Activated naive CD4-positive, alpha-beta T cell (primary cell): ENCODE measurements at places on chromosomes 6 and 20.

GRCh38 chr20:19466206-19466928, 253.9 kb downstream of the SLC24A3 start:
- no peak for DNase-seq

GRCh38 chr20:38275815-38276550, 15.4 kb upstream of the KIAA1755 start:
- no peak for DNase-seq

DNA sequence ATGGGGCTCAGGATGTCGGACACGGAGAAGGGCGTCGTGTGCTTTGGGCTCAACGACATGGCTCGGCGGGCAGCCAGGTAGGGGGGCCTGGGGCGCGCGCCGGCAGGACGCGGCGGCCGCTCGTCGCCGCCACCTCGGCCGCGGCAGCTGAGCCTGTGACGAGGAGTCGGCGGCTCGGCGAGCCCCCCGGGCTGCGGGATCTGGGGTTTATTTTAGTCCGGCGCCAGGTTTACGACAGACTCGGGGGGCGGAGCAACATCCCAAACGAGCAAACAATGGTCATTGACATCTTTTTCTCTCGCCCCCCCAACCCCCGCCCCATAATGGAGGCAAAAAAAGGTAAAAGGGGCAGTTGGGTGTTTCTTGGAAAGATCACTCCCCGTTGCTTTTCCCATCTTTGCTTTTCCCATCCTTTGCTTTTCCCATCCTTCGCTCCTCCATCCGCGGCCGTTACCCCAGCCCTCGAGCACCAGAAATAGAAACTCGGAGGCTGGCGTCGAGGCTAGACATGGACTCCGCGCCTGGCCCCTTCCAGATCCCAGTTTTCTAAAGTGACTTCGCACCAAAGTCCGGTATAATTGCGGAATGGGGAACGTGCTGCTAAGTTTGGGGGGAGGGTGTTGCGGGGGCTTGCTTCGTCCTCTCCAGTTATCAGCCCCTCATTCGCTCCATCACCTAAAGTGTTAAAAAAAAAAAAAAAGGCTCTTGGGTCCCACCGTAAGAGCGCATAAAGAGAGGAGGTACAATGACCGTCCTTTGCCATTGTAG, at the start of gene NKX2-4:
Gene NKX2-4, minus strand, starts transcription at position 186 of the 768 bp plus-strand sequence. Its CDS starts 127 bp downstream, at position 59.
- DNase-seq = no peak

DNA sequence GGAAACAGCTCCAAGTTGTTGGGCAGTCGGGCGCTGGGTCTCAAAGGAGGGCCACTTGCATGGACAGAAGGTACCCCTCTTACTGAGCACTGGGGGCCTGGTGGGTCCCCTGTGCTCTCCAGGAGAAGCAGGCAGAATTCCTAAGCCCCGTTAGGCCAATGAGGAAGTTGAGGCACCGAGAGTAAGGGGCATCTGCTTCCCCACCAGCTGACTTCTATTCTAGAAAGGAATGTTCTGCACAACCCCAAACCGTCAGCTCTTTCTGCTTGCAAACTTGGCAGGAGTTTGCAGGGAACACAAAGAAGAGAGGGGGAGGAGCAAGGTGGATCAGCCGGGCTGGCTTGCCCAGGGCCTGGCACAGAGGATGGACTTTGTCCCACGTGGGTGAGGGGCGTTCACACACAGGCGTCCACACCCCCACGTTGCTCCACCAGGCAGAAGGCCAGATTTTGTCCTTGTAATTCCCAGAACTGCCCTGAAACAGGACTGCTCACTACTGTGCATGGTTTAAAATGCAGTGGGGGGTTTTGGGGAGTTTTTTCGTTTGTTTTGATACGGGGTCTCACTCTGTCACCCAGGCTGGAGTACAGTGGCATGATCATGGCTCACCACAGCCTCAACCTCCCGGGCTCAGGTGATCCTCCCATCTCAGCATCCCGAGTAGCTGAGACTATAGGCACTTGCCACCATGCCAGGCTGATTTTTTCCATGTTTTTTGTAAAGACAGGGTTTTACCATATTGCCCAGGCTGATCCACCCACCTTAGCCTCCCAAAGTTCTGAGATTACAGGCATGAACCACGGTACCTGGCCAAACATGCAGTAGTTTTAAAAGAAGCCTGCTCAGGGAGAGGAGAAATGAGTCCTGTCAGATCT, 93.3 kb downstream of the SNX5 start:
- no peak for DNase-seq

DNA sequence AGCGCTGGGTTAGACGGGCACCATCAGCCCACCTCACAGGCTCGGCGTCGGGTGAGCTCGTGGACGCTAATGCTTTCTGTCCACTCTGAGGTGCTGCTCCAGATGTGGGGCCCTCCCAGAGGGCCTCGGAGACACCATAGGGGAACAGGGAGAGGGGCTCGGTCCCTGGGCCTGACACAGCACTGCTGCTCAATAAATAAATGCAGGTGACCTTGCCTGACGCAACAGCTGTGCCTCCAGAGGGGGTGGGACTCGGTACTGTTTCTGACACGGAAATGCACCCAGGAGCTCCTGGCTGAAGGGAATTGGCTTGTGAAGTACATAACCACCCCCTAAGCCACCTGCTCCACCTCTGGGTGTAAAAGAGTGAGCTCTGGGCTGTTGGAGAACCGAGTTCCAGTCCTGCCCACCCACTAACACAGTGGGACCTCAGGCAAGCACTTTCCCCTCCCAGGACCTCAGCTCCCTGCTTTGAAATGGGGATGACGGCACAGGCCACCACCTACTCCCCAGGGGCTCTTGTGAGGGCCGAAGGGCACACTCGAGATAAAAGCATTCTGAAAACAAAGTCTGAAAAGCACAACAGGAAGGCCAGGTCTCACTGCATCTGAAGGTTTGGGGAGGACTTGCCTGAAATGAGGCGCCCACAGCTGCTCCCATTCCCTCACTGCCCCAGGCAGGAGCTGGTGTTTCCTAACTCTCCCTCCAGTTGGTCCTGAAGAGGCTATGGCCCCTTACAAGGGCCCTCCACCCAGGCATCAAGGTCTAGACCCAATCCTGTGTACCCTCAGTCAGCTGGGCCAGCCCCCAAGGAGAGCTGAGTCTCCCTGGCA, 6.7 kb downstream of the KCNK15 start:
- DNase-seq = no peak

GRCh38 chr6:5746053-5746758, 260.5 kb downstream of the NRN1 start:
- DNase-seq = no peak

GRCh38 chr6:33426590-33427511, 7.0 kb downstream of the SYNGAP1 start:
- no peak for DNase-seq

DNA sequence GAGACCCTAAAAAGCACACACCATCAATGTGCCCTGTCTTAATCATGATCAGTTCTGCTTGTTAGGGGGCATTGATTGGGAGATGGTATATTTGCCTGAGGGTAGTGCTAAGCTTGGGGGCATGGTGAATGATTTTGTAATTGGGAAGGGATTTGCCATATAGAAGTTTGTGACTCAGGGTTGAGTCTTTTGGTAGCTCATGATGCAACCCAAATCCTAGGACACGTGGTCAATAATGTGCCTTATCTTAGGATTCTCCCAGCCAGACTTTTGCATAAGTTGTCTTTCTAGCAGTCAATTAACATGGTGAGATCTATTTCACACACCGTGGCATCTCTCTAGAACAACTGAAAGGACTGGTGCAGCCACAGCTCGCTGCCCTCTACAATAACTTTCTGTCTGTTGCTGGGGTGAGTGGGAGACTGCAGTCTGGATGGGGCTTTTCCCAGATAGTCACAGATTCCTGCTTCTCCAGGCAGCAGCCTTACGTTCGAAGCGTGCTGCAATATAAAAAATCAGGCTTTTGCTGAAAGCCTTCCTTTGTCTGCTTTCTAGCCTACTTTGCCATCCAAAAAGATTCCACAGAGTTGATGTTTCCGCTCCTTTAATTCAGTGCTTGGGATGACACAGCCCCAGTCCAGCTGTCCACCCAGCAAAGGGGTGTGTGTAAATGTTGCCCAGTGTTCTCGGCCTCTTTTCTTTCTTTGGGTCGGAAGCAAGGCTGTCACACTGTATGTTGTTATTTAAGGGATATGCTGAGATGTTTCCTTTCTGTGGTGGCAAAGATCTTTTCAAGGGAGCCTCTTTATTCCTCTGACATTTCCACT, 58.9 kb downstream of the ID4 start:
- DNase-seq = no peak
